ENCODE measurements at places on chromosomes 13 and 19.

GRCh38 chr13:44093607-44094564 lies 214.2 kb downstream of the LACC1 start:
- DNase-seq = no peak

- no peak for DNase-seq
Observed at GRCh38 chr13:96279904-96280303, 190.0 kb downstream of the HS6ST3 start.

GRCh38 chr19:33161201-33161600 lies 29.3 kb downstream of the WDR88 start:
- DNase-seq = no peak

DNA sequence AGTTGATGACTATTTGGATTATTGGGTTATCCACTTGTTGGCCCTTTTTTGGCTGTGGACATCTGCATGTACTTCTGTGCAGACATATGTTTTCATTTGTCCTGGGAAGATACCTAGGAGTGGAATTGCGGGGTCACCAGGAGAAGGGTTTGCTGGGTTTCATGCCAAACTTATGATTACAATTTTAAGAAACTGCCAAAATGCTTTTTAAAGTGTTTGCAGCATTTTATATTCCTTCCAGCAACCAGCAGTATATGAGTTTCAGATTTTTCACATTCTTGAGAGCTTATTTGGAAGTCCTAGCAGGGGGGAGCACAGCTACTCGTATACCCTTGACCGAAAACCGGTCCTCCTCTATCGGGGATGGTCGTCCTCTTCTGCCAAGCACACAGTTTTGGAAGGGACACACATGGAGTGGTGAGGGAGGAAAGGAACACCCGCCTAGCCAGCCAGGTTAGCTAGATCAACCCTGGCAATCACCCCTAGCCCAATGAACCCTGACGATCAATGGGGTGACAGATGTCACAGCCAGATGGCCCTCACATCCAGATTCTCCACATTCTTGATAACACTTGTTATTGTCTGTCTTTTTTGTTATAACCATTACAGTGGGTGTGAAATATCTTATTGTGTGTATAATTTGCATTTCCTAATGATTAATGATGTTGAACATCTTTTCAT lies 26.7 kb upstream of the RNF113B start:
- no peak for DNase-seq

- no peak for DNase-seq
Observed at GRCh38 chr13:91647361-91647990, 249.1 kb downstream of the GPC5 start.

GRCh38 chr13:64525687-64526086 lies 2704.4 kb downstream of the PCDH9 start:
- DNase-seq = no peak

Measured in femur (tissue), 1 donor.